ENCODE measurements at places on chromosomes 5 and 9. TPM values are rescaled to one million over a fixed set of nuclear protein-coding genes. Genes with fewer than 3 reads are reported as not detected.

DNA sequence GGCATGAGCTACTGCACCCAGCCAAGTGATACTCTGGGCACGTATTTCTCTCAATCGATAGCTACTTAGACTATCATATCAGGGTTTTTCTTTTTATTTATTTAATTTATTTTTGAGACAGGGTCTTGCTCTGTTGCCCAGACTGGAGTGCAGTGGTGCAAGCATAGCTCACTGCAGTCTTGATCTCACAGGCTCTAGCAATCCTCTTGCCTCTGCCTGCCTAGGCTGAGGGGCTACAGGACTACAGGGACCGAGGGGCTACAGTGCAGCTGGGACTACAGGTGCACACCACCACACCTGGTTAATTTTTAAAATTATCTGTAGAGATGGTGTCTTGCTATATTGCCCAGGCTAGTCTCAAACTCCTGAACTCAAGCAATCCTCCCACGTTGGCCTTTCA is 20.3 kb upstream of the ANKHD1 start:
- DNase-seq: no peak

- peak; percentile 51 for DNase-seq
Observed at GRCh38 chr5:173592050-173592669, 24.3 kb downstream of the BOD1 start.

- no peak for DNase-seq
Observed at GRCh38 chr5:32711362-32711680, 200 bp downstream of the NPR3 start.

DNA sequence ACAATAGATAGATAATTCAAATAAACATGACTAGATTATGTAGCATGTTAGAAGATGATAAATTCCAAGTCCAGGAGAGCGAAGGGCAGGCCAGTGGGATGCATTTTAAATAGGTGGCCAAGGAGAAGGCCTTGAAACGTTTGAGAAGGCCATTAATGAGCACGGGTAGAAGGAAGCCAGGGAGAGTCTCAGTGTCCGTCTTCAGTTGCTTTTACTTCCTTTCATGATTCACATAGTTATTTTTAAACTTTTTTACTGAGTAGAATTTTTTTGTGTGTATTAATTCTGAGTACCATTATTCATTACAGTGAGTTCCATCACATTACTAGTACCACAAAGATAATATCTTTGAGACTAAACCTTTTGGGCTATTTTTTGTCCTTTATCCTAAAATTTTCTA is 259.2 kb downstream of the ARRDC3 start:
- no peak for DNase-seq

GRCh38 chr5:41374631-41375030 is 135.8 kb downstream of the PLCXD3 start:
- DNase-seq: no peak

GRCh38 chr9:90546200-90546599 is 96.4 kb downstream of the DIRAS2 start:
- no peak for DNase-seq

DNA sequence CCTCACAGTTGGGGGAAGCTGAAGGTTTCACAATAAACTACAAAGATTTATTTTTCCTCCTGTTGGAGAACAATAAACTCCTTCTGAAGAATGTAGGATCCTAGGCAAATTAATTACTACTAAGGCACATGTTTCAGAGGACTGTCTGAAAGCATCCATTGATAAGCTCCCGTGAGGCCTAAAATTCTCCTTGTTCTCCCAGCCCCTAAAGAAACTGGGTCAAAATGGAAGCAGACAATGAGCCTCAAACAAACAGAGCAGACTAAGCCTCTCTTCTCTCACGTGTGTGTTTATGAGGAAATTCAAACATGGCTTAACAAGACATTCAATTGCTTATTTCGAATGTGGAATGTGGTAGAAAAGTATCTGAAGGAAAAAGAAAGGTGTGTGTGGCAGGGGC is 249.0 kb downstream of the GLIS3 start:
- DNase-seq: no peak

GRCh38 chr5:50415912-50416311 is 25.2 kb downstream of the EMB start:
- no peak for DNase-seq

GRCh38 chr5:169875091-169875728 is 105.1 kb downstream of the INSYN2B start:
- DNase-seq: no peak

Gene ARID3C
- total RNA-seq: 0.42 TPM

Gene ERAP2
- total RNA-seq: 2.2 TPM

Gene PCDHGC5
- total RNA-seq: not detected

Gene APBA1
- total RNA-seq: 0.20 TPM

Measured in HCT116 (cell line).